Astrocyte (in vitro differentiated cells and primary cell): ENCODE measurements at places on chromosomes 5 and 9.

- peak; percentile 4 for DNase-seq
These were observed 581 bp upstream of the C9orf40 start for GRCh38 chr9:74953235-74953751.

DNA sequence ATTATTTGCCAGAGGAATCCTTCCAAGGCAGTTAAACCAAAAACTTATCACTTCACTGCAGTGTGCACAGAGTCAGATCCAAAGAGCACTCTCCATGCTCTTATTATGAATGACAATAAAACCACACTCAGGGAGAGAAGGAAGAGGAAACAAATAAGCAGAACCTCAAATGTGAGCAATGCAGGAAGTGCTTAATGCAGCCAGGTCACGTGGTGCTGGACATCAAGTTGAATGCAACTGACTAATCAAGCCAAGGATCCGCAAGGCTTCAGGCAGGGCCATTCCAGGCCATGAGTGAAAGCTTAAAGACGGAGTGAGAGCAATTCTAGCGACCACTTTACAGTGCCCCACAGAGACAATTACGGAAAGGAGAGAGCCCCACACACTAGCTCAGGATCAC, 230.4 kb upstream of the PUM3 start:
- no peak for DNase-seq

- DNase-seq, result no peak
These were observed 11.6 kb downstream of the C9orf72 start for GRCh38 chr9:27561685-27562084.

GRCh38 chr5:143229896-143230675, 173.4 kb downstream of the NR3C1 start:
- DNase-seq, result no peak

GRCh38 chr9:91915524-91916263, 34.3 kb downstream of the ROR2 start:
- DNase-seq, result no peak

- no peak for DNase-seq
These were observed 7.8 kb downstream of the LIX1 start for GRCh38 chr5:97134634-97135033.

DNA sequence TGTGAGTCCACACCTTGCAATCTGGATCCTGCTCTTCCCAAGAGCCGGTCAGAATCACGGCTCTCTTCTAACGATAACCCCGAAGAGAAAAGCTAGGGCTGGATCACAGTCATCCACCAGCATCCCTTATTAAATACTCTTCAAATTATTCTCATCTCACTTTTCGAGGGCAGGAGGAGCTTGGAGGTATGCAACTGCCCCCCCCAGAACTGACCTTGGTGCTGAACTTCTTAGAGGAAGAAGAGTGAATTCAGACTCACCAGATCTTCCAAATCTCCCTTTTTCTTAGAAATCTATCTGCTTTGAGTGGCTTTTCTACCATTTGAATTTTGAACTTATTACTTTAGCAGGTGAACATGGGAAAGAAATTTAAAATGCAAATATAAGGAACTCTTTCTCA, 75.7 kb downstream of the MED10 start:
- DNase-seq, result no peak

- no peak for DNase-seq
These were observed 18.9 kb downstream of the ZNF169 start for GRCh38 chr9:94277885-94278536.

- DNase-seq, result no peak
These were observed 5.1 kb upstream of the GMCL2 start for GRCh38 chr5:178192244-178192643.

- DNase-seq, result no peak
These were observed 7.9 kb upstream of the KCNMB1 start for GRCh38 chr5:170397059-170397458.

GRCh38 chr5:115772731-115773475, 43.6 kb downstream of the CDO1 start:
- DNase-seq, result no peak

DNA sequence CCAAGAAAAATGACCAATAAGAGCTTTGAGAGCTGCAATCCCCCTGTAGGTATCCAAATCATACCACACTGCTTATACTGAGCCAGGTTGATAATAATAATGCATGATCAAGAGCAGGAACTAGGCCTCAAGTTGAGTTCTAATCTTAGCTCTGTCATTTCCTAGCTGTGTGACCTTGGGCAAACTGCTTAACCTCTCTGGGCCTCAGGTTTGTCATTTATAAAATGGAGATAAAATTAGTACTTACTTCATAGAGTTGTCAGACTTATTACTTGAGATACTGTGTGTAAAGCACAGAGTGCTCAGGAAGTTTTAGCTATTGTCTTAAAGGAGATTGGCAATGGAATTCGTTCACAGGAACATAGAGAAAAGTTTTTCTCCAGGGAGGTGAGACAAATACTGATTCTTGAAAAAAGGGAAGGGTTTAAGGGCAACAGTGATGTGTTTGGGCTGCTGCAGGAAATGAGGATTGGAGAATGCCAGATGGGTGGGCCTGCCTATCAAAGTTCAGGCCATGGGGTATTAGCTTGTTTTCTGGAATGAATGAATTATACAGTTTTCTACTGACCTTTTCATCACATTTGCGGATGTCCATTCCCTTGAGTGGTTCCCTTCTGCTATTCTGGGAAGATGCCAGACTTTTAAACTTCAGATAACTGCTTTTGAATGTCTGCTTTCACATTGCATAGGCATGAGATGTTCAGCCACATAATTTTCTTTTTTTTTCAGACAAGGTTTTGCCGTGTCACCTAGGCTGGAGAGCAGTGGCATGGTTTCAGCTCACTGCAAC, 10.2 kb upstream of the ATP6V0E1 start:
- peak; percentile 75 for DNase-seq

DNA sequence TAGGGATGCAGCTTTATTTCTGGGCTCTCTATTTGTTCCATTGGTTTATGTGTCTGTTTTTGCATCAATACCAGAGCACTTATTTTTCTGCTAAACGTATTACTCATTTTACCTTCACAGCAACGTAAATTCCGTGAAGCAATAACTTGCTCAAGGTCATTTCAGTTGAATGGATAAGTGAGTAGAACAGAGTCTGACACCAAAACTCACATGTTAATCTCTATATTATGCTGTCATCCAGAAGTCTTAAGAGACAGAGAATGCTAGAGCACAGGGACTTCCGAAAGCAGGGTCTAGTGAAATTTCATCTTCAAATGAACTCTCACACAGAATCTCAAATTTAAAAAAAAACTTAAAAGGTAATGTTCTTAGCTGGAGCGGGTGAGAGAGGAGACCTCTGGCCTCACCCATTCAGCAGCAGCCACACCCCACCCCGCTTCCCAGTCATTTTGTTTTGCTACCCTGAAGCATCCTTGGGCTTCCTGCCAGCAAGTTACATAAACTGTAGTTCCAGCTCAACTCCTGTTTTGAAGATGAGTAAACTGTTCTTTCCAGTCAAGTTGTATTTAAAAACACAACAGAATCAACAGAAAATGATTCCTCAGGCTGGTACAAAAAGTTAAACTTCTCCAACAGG, 69.3 kb downstream of the TRIM36 start:
- DNase-seq, result no peak

- DNase-seq, result no peak
These were observed 100.0 kb upstream of the NREP start for GRCh38 chr5:111856876-111857466.

DNA sequence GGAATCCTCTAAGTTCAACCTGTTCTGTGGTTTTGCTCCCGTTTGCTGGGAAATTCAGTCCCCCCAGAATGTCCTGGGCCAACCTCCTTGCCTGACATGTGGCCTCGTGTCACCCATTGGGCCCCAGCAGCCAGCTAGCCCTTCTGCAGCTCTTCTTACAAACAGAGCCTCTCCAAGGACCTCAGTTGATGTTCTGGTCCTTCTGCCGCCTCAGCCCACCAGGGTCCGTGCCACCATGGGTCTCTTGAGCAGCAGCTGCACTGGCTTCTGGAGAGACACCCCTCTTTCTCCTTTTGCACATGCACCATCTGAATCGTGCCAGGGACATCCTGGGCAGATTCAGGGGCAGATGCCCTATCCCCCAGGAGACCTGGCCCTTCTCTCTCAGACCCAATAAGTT, 85.0 kb downstream of the LMX1B start:
- no peak for DNase-seq

GRCh38 chr5:33182986-33183385, 257.8 kb upstream of the TARS1 start:
- DNase-seq, result no peak

DNA sequence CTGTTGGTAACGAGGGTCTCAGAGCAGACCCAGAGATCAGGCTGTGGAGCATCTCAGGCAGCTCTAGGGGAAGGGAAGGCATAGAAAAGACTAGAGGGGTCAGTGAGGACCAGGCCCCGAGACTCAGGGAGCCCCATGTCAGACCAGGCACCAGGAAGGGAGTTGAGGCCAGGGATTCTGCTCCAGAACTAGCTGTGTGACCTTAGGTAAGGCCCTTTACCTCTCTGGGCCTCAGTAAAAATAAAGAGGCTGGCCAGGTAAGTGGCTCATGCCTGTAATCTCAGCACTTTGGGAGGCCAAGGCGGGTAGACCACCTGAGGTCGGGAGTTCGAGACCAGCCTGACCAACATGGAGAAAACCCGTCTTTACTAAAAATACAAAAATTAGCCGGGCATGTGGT, 176.4 kb upstream of the IER5L start:
- no peak for DNase-seq

DNA sequence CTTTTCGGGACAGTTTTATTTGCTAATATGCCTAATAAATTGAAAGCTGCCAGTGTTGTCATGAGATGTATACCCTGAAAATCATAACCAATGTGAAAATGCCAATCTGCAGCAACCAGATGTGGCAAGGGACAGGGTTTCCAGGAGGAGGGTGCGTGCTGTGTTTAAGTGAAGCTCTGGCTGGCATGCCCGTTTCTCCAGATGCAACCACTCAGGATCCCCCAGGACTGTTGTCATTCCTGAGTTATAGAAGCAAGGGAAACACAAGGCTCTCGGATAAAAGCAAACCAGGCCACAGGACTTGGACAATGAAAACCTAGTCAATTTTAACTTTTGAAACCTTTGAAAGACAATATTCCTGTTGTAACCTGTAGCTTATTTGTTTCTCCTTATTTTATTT, 360.2 kb downstream of the SLIT3 start:
- no peak for DNase-seq

- DNase-seq, result no peak
These were observed 39.6 kb upstream of the RXRA start for GRCh38 chr9:134286471-134287245.

DNA sequence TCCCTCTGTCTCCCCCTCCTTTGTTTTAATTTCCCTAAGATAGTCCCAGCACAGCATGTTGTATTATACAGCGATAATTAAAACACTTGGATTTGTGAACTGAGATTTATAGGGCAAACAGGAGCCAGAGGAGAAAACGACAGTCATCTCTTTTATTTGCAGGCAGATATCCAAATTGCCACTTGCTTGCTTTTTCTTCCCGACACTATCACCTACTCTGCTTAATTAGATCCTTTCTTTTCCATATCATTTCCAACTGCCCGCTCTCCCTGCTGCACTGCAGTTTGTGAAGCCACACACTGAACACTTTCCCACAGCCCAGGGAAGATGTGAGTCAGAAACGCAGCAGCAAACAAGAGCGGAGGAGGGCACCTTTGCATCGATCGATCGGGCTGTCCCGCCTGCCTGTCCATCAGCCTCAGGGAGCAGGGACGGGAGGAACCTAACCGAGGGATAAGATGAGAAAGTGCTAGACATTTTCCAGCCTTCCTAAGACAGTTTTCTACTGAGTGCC, 35.8 kb upstream of the SPRY4 start:
- DNase-seq, result peak; percentile 66

- DNase-seq, result no peak
These were observed 89.0 kb downstream of the PLPP1 start for GRCh38 chr5:55445791-55446190.

GRCh38 chr5:174419540-174420132, 304.7 kb upstream of the MSX2 start:
- DNase-seq, result peak; percentile 79

GRCh38 chr5:132134384-132134783, 60.8 kb downstream of the CSF2 start:
- DNase-seq, result no peak

DNA sequence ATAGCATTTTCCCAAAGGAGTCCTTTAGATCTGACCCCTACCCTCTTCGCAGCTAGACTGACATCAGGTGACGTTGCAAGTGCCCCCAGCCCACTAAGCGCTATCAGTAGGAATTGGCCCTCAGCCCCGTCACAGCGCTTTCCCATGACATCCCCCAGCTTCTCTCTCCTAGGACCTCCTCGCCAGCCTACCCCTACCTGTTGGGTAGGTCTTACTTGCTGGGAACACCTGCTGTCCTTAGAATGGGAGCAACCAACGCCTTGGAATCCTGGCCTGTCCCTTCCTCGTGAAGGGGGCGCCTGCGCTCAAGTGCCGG, 584 bp upstream of the PIP5K1B start:
- DNase-seq, result no peak

DNA sequence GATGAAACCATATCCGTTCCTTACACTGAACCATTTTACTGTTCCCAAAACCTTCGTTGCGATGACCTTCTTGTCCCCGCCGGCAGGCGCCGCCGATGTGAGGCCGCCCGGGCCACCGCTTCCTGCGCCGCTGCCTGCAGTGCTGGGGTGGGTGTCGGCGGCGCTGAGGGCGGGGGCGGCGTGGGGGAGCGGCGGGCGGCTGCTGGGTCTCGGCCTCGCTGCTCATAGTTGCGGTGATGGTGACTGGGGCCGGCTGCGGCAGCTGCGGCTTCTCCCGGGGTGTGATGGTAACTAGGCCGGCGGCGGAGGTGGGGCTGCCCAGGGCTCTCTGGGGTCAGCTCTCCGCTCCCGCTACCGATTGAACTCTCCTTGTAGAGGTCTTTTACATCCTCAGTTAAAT, 14.1 kb upstream of the OR2S2 start:
- no peak for DNase-seq

- peak; percentile 93 for DNase-seq
These were observed 37.2 kb downstream of the FAM240B start for GRCh38 chr9:38682713-38683112.

GRCh38 chr9:79049371-79049770, 522.4 kb upstream of the TLE4 start:
- DNase-seq, result no peak

DNA sequence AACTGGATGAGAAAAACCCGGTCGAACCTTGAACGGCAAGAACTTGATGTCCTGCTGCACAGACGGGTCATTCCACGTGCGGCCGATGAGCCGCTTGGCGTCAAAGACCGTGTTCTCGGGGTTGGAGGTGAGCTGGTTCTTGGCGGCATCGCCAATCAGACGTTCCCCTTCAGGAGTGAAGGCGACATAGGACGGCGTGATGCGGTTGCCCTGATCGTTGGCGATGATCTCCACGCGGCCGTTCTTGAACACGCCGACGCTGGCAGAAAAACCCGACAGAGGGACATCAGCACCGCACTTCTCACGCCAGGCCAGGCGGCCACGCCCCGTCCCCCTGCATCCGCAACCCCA, 519 bp downstream of the HSPA5 start:
- DNase-seq, result no peak
